ENCODE measurements at places on chromosomes 11 and 22.

DNA sequence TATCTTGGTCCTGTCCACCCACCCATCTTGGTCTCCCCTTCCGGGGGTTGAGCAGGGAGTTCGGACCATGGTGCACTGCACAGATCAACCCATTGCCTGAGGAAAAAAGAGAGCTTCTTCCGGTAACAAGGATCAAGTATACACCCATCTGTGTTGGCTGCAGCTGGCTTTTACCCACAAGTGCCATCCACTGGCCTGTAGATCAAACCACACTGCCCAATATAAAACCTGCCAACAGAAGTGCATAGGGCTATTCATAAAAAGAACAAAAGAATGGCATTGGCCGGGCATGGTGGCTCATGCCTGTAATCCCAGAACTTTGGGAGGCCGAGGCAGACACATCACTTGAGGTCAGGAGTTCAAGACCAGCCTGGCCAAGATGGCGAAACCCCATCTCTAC is 94.5 kb downstream of the ZC3H12C start:
- DNase-seq: no peak

DNA sequence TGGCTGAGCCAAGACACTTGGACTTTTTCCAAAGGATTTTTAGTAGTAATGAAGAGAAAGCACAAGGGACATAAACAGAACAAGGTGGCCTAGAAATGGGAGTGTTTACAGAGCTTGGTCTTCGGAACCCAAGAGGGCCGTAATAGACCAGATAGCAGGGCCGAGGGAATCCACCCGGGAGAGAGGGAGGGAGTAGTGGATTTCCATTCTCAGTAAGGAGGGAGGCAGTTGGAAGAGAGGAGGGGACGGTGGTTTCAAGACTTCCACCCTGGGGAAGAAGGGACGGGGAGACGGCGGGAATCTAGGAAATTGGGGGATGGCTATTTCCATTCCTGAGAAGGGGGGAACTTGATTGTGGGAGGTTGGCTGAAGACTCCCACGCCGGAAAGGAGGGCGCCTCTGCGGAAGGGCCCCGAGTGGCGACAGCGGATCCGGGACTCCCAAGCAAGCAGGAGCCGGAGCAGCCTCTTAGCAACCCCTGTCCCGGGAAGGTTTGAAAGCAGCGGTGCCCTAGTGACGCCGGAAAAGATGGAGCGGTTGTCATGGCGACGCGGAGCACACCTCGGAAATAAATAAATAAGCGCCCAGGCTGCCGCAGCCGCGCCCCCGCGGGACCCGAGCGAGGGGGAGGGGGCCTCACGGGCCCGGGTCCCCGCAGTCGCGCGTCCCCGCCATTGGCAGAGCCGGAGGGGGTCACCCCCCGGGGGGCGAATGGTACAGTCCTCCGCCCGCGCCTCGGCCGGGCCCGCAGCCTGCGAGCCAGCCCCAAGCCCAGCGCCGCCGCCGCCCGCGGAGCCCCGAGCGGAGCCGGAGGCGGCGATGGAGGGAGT is 31.6 kb downstream of the EIF3F start:
- peak; percentile 34 for DNase-seq

GRCh38 chr22:37428649-37429586 is 1.6 kb upstream of the ELFN2 start:
- DNase-seq: peak; percentile 56

- no peak for DNase-seq
Measured at GRCh38 chr11:69080257-69080995, 31.7 kb downstream of the TPCN2 start.

- no peak for DNase-seq
Measured at GRCh38 chr11:22371160-22371559, 33.0 kb downstream of the SLC17A6 start.

All from stimulated activated CD4-positive, alpha-beta T cell treated with anti-CD3 and anti-CD28 coated beads, Interleukin-2, amount 100 ng/mL, for 48 hours (primary cell).